IPS DF 6.9 (cell line): ENCODE measurements at places on chromosomes 12 and 14.

- DNase-seq: no peak
Observed at GRCh38 chr12:22856178-22856577, 231.2 kb downstream of the ETNK1 start.

- peak; percentile 60 for DNase-seq
Observed at GRCh38 chr12:119902084-119902509, 25.0 kb upstream of the CIT start.

DNA sequence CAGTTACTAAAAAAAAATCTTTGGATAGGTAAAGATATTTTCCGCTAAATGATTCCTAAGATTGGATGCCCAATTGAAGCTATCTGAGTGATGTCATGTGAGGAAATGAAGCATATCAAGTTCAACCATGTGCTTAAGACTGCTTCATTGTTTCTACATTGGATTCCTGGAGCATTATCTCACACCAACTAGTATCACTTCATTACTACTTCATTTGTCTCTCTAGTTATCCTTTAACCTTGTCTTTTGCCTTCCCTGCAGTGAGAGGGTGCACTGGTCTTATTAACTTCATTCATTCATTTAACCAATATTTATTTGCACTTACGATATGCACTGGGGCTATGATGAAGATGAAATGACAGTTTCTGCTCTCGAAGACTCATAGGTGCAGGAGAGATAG, 198.1 kb downstream of the SLC38A4 start:
- no peak for DNase-seq

DNA sequence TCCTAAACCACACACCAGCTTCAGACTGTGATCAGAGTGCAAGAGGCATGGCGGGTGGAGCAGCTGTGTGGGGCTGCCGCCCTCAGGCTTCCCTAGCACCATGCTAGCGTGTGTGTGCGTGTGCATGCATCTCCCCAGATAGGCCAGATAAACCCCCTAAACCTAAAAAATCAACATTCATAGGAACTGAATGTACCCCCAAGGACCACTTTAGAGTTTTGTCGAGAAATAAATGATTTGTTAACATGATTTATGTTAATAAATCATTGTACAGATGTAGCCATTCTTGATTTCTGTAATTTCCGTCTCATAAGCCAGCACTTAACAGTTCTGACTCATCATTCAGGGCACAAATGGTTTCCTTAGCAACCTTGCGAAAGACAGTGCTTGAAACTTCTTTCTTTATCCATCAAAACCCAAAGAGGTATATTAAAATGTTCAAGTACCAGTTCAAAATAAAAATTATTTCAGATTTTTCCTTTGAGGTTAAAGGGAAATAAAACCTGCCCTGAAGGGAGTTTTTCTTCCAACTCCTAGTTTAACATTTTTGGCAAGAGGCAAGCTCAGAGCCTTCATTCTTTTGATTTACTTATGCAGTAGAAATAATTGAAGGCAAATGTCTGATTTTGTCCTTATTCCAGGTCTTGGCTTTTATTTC, 206.2 kb upstream of the RGS6 start:
- DNase-seq: no peak

DNA sequence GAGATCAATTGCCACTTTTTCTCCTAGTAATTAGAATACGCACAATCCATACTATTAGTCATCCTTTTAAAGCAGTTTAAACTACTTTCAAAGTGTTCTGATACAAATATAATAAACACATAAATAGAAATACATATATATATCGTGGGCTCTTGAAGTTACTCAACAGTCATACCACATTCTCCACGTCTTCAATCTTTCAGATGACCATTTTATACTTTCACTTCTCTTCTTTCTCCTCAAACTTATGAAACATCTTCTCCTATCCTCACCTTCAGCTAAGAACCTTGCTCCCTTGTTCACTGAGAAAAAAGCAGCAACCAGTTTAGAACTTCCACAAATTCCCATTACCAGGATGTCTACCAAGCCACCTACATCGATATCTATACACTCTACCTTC, 19.2 kb downstream of the CEP290 start:
- no peak for DNase-seq

DNA sequence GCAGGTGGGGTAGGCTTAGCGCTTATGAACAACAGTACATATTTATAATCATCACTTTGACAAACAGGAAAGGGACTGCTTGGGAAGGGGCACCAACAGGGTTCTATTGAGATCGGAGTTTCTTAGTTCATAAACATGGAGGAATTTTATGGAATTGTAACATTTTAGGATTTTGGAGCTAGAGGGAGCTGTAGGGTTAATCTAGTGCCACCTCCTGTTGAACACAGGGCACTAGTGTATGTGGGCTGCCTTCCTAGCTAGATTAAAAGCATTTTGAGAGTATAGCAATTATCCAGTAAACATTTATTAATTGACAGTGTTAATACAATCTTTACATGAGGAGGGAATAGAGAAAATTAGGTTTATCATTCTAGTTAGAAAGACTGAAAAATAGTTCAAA, 23.1 kb upstream of the TBC1D30 start:
- no peak for DNase-seq
